ENCODE measurements at places on chromosomes 3 and 15.

DNA sequence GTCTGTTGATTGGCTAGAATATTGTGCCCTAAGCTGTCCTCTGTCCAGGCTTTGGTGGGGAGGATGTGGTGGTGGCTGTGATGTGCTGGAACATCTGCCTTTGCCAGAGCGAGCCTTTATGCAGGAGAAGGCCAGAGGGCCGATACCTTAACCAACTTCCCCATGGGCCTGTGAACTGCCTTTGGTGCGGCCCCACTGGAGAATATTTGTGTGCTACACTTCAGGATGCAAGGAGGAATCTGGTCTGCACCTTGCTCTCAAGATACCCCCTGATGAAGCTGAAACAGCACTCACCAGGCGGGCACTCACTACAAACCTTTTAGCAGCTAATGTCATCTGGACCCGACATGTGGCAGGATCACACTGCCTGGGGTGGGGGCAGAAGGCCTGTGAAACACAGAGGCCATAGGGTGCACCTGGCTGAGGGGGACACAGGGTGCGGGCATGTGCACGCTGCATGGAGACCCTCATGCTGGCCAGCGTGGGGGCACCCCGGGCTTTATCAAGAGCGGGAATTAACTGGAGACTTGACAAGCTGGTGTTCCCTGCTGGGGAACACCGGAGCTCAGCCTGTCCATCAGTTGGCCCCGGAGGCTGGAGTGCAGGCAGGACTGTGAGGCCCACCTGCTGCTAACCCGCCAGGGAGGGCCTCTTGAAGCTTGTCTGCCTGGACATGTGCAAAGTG lies 16.4 kb downstream of the PRR23E start:
- no peak for DNase-seq

DNA sequence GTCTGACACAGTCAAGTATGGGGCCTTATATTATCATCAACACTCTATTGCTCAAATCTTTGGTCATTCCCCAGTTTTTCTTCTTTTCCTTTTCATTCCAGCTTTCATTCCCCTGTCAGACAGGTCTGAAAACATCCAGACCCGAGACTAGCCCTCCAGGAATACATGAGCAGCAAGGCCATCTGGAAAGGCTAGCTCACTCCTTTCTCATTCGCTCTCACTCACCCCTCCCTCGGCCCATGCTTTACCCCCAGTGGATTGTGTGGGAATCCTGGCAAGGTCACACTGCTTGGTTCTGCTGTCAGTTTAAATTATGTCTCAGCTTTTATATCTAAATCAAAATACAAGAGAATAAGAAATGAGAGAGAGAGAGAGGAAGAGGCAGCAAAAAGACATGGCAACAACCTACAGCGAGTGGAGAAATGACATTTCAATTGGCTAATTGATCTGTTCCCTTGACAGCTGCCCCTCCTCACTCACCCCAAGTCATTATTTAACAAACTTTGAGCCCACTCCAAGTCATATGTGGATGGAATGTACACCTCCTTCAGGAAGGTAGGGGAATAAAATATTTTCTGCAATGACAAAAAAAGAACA lies 962.2 kb downstream of the TUSC7 start:
- no peak for DNase-seq

DNA sequence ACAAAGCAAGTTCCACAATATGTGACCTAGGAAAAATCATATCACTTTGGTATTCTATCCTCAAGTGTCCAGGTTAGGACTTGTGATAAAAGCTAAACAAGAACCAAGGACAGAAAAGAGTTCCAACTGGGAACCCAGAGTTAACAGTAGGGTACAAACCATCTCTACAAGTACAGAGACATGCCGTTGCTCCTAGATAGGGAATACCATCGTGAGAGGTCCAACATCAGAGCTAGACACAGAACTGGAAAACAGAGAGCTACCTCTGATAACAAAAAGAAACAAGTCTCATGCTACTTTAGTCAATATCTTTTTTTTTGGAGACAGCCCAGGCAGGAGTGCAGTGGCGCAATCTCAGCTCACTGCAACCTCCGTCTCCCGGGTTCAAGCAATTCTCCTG lies 37.8 kb downstream of the SMARCC1 start:
- DNase-seq, result no peak

DNA sequence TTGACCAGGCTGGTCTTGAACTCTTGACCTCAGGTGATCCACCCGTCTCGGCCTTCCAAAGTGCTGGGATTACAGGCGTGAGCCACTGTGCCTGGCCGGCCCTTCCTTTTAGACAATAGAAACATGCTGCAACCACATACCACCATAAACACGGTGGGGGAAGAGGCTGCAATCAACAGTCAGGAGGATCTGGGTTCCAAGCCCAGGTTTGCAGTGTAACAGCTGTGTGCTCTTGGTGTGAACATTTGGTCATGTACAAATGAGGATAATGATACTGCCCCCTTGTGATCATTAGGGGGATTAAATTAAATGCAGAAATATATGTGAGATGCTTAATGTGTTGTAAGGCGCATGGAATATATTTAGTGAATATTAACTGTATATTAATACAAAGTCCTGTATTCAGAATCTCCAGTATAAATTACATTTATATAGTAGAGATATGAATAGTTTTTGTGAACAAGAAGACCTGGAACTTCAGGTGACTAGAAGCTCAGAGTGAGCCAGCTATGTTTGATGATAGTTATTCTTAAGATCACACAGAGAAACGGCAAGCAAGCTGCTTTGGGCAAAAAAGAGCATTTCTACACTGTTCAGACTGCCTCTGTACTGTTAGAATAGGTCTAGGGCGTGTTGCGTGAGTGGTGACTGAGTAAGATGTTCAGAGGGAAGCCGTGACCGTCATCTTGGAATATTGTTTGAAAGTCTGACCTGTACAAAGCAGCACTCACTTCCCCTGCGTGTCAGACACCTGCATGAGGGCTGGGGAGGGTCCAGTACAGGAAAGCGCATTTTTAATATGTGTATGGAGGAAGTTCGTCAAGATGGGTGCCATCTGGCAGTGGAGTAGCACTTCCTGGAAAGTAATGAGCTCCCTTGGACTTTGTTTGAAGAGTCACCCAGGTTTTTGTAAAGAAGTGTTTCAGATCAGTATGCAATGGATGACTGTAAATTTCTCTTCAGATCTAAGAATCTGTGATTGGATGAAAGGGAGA lies 125.8 kb downstream of the PGPEP1L start:
- DNase-seq, result peak; percentile 46

DNA sequence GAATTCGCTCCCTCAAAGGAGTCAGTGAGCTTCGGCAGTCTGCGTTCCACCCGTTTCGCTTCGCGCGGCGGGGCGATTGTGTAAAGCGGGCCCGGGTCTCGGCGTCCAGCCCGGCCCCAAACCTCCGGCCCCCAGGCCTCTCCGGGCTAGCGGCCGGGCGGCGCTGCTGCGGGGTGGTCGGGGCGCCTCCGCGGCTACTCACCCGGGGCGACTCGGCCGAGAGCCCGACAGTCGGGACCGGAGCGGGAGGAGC lies 412 bp downstream of the CHDH start:
- DNase-seq, result no peak

DNA sequence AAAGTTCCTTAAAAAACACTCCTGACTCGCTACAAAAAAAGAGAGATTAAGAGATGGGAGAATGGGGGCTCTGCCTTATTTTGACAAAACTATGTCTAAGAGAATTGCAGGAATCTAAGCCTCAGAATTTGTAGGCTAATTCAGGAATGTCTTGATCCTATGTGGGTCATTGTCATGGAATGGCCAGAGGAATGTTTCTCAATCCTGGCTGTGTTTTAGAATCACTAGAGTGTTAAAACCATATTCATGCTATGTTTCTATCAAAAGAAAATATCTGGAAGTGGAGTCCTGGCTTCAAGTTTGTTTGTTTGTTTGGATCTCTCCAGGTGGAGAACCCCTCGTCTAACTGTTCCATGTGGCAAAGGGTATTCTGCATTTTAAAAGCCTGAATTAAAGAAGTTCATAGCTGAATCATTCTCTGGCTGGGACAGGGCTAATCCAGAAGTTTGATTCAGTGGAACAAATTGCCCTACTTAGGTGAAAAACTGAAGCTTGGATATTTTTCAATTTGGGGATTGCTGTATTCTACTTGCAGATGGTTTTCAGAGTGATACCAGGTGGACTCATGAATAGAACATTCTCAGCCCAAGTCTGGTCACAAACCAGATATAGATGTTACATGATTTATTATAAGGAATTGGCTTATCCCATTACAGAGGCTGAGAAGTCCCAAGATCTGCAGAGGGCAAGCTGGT lies 28.2 kb downstream of the GJD2 start:
- DNase-seq, result no peak

DNA sequence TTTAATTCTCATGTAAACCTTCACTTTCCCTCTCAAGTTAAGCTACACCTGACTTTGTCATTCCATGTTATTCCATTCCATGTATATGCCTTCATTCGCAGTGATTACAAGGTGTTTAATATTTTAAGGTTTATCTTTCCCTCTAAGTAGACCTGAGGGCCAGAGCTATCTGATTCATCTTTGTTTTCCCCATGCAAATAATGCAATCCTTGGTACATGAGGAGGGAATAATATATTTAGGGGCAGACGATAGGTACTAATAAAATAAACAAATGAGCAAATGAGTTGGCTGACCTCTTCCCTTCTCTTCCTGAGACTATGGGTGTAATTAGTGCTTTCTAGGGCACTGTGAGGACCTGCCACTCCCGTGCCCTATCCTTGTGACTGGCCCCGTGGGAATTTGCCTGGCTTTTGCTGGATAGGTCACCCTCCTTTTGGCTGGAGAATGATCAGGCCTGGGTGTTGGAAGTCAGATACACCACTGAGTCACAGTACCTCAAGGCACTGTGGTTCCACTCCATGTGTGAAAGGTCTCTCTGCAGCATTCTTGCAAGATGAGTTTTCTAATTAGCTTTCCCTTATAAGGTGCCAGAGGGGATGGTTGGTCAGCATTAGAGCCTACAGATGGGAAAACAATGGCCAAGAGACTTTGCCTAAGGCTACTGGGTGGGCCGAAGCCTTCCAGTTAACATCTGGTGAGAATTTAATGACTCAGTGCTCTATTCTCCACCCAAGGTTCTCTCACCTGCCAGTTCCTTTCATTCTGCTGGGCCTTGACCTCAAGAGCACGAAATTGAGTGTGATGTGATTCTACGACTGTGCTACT lies 183.2 kb downstream of the P3H2 start:
- DNase-seq, result no peak

- no peak for DNase-seq
Observed at GRCh38 chr3:61580982-61581643, 19.7 kb downstream of the PTPRG start.

DNA sequence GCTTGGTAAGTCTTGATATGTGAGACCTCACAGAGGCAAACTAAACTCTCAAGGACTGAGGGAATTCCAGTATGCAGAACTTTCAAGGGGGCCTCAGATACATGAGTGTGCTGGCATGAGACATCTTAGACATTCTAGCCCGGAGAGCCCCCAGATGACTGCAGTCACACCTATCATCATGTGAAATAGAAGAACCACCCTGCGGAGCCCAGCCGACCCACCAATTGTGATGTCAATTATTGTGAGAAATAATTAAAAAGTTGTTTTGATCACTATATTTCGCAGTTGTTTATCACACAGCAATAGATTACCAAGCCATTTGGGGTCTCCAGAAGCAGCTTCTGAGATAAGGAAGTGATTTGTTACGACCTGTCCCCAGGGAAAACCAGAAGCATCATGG lies 55.3 kb upstream of the CD47 start:
- no peak for DNase-seq

DNA sequence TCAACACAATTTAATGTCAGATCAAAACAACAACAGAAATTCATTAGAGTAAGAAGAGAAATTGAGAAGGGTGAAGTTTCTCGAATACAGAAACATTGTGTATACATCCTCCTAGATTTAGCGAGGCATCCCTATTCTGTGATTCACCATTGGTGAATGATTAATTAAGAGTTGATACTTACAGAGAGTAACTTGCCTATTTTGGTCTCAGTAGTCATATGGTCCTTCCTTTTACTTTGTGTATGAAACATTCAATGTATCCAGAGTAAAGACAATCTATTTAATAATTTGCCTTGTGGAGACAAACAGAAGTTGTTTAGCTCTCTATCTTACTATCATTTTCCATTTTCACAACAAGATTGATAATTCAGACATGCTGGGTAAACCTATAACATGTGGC lies 432.0 kb downstream of the ZPLD1 start:
- no peak for DNase-seq

GRCh38 chr3:128217702-128218547 lies 64.6 kb downstream of the EEFSEC start:
- DNase-seq, result no peak

DNA sequence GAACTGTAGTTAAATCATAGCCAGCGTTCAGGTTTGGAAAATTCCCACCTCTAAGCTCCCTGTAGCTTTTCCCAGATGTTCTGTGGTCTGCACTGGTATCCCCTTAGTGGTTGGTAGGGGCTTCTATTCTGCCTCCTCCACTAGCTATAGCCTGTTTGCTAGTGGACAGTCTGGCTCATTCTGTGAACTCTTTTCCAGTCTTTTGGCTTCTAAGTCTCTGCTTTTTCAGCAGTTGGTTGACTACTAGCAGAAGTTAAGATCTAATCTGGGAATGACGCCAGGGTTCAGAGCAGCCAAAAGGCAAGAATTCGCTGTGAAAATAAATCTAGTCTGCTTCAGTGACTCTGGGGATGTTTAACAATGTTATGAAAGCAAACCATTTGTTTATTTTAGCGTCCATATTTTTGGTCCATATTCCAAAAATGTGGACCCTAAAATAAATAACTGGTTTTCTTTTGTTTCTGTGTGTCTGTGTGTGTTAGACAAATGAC lies 73.7 kb upstream of the WDR72 start:
- no peak for DNase-seq

GRCh38 chr3:128012050-128012449 lies 40.2 kb upstream of the SEC61A1 start:
- DNase-seq, result no peak

- no peak for DNase-seq
Observed at GRCh38 chr3:121018917-121019321, 110.9 kb downstream of the STXBP5L start.

DNA sequence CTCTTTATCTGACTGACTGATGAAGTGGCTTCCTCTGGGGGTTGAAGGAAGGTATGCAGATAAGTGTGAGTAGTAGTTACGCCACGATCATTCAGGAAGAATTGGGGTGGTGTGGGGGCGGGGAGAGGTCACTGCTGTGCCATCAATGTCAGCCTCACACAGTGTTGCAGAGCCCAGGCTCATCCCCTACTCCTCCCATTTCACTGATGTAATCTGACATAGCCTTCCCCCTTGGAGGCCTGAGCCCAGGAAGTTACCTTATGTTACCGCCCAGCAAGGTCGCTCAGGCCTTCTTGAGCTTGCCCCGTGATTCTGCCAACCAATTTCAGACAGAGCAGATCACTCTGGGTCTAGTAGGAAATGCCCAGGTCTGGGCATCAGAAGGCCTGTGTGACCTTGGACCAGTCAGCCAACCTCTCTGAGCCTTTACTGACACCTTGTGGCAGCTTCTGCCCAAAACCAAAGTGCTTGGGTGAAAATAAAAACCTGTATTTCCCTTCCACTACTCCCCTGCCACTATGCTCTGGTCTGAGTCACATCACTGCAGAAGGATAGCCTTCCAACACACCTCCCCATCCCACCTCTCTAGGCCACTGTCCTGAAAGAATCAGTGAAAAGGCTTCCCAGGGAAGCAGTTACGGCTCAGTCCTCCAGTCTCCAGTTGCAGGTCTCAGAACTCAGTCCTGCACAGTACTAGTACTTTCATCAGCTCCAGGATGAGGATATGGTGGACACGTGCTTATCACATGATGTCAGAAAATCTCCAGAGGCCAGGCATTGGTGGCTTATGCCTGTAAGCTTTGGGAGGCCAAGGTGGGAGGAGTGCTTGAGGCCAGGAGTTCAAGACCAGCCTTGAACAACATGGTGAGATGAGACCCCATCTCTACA lies 28.1 kb upstream of the INSYN1 start:
- DNase-seq, result peak; percentile 47

- DNase-seq, result peak; percentile 83
Observed at GRCh38 chr15:76996526-76997401, 1.8 kb downstream of the PSTPIP1 start.
